ENCODE measurements at places on chromosomes 6 and 20.

DNA sequence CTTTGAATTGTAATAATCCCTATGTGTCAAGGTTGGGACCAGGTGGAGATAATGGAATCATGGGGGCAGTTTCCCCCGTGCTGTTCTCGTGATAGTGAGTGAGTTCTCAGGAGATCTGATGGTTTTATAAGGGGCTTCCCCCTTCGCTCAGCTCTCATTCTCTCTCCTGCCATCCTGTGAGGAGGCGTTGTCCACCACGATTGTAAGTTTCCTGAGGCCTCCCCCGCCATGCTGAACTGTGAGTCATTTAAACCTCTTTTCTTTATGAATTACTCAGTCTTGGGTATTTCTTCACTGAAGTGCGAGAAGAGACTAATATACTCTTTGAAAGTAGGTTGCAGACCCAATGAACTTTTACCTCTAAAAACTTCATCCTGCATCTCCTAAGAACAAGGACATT is 39.2 kb upstream of the KCNG1 start:
- no peak for DNase-seq

GRCh38 chr6:28413681-28414080 is 14.1 kb upstream of the ZSCAN12 start:
- no peak for DNase-seq

- DNase-seq = no peak
Measured at GRCh38 chr20:9160757-9161156, 91.9 kb downstream of the PLCB4 start.

DNA sequence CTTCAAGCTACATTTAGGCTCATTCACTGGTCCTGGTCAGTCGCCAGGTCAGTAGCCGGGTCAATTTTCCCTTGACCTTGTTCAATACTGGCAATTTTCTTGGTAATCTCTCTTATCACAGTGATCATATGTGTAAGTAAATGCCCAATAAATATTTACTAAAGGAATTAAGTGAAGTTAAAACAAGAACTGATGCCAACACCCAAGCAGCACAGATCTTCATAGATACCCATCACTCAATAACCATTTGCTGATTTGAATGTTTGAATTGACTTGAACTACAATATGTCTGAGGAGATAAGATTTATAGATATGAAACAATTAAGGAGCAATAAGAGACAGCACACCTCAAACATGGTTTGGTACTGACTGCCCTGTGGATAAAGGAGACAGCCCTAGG is 100.8 kb upstream of the PREP start:
- DNase-seq = no peak

- DNase-seq = no peak
Measured at GRCh38 chr6:2523061-2523460, 227.7 kb downstream of the MYLK4 start.
